GM06990 (cell line): ENCODE measurements at places on chromosomes 7 and 10.

GRCh38 chr7:129553899-129554461 lies 51.6 kb downstream of the SMKR1 start:
- DNase-seq, result no peak

- no peak for DNase-seq
Observed at GRCh38 chr7:120716307-120716706, 141.6 kb downstream of the TSPAN12 start.

GRCh38 chr7:115135769-115136410 lies 214.0 kb downstream of the MDFIC start:
- peak; percentile 6 for DNase-seq

GRCh38 chr10:47225219-47225927 lies 74.6 kb upstream of the GDF10 start:
- DNase-seq, result no peak
